ENCODE measurements at places on chromosomes 13 and 19.

DNA sequence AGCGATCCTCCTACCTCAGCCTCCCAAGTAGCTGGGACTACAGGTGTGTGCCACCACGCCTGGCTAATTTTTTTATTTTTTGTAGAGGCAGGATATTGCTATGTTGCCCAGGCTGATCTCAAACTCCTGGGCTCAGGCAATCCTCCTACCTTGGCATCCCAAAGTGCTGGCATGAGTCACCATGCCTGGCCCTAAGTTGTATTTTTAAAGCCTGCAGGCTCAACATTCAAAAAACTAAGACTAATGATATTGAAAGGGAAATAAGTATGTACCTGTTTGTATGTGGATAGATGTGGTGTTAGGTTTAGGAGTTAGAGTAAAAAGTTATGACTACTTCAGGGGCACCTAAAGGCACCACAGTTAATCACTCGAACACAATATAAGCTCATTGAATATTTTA is 5.4 kb upstream of the IPO5 start:
- no peak for DNase-seq

DNA sequence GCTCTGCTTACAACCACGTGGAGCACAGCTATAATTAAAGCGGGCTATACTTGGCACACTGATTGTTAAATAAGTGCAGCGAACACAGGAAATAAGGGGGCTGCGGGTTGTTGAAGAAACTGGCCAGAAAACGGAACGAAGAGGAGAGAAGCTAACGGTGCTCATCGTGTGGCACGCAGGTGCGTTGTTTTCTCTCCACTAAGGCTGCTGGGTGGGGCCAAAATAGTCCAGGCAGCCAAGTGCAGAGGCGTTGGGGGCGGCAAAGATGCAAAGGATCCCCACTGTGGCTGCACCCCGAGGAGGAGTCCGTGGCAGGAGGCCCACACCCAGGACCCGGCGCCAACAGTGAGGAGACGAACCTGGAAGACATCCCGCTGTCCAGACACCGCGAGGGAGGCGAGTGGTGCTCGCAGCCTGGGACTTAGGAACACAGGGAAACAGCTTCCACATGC is 8.1 kb upstream of the ARL11 start:
- no peak for DNase-seq

GRCh38 chr13:111893607-111894443 is 173.1 kb upstream of the SOX1 start:
- no peak for DNase-seq

- DNase-seq = no peak
Measured at GRCh38 chr19:10288662-10289166, 1.0 kb upstream of the ICAM5 start.

- no peak for DNase-seq
Measured at GRCh38 chr13:80550971-80551441, 210.1 kb upstream of the SPRY2 start.

DNA sequence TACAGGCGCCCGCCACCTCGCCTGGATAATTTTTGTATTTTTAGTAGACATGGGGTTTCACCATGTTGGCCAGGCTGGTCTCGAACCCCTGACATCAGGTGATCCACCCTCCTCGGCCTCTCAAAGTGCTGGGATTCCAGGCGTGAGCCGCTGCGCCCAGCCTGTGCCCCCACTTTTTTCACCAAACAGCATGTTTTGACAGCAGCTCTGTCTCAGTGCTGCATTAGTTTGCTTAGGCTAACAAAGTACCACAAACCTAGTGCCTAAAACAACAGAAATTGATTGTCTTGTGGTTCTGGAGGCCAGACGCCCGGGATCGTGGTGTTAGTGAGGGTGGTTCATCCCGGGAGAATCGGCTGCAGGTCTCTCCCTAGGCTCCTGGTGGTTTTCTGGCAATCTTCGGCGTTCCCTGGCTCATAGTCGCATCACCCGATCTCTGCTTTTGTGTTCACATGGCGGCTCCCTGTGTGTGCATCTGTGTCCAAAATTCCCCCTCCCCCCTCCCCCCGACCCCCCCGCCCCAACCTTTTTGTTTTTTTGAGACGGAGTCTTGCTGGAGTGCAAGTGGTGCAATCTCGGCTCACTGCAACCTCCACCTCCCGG is 30.0 kb downstream of the MYH14 start:
- DNase-seq = no peak

DNA sequence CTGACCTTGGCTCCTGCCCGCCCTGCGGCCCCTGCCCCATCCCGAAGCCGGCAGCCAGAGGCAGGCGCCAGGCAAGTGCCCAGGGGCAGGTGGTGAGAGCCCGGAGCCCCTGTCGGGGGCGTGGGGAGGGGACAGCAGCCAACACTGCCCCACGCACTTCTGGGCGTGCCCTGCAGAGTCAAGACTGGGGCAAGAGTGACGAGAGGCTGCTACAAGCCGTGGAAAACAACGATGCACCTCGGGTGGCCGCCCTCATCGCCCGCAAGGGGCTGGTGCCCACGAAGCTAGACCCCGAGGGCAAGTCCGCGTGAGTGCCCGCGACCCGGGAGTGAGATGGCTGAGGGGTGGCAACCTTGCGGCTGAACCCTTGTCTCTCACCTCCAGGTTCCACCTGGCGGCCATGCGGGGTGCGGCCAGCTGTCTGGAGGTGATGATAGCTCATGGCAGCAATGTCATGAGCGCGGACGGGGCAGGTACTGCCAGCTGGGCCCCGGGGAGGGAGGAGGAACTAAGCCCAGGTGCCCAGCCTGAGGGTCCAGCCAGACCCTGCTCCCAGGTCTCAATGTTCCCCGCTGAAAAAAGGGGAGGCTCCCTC is 17.3 kb downstream of the ANKRD24 start:
- no peak for DNase-seq

GRCh38 chr13:103178986-103179943 is 113.0 kb upstream of the SLC10A2 start:
- no peak for DNase-seq

Measured in effector CD4-positive, alpha-beta T cell (primary cell).